ENCODE measurements at places on chromosomes 3 and 15.

- no peak for DNase-seq
Observed at GRCh38 chr3:96266395-96267190, 547.8 kb upstream of the EPHA6 start.

DNA sequence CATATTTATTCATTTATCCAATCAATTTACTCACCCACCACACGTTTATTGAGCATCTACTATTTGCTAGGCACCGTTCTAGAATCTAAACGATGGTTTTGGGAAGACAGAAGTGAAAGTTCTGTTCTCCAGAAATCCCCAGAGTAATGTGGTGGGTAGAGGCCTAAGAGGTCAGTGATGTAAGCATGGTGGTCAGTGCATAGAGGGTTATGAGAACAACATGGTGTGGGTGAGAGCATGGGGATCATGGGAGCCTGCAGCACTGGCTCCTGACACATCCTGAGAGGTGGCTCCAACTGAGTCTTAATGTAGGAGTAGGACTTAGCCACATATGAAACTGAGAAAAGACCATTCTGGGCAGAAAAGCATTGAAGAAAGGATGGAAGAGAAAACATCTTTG, 85.3 kb upstream of the TNFAIP8L3 start:
- no peak for DNase-seq

GRCh38 chr3:196660381-196661166, 21.1 kb downstream of the NRROS start:
- no peak for DNase-seq

- DNase-seq: no peak
Observed at GRCh38 chr3:139577909-139578308, 38.4 kb upstream of the RBP1 start.

- no peak for DNase-seq
Observed at GRCh38 chr3:157335233-157336076, 101.2 kb upstream of the PTX3 start.

GRCh38 chr3:195105389-195105788, 165.6 kb downstream of the XXYLT1 start:
- no peak for DNase-seq

DNA sequence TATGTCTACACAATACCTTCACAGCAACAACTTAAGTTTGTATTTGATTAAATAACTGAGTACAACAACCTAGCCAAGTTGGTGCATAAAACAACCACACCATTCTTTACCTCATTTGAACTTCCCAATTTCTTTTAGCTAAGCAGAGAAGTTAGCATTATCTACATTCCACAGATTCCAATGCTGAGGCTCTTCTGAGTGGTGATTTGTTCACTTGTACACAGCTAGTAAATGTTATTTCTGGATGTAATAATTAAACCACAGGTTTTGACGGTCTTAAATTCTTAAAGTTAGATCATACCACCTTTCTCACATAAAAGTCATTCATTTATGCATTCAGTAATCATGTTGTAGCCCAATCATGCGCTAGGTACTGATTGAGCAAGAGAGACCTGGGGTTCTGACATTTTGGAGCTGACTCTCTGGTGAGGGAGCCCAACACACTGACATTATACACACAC, 102.5 kb downstream of the SST start:
- DNase-seq: no peak

- DNase-seq: no peak
Observed at GRCh38 chr3:164791263-164791662, 287.0 kb downstream of the SI start.

GRCh38 chr15:65285291-65286068, 1.2 kb downstream of the PARP16 start:
- DNase-seq: no peak

- DNase-seq: no peak
Observed at GRCh38 chr15:85414495-85414894, 34.1 kb downstream of the AKAP13 start.

DNA sequence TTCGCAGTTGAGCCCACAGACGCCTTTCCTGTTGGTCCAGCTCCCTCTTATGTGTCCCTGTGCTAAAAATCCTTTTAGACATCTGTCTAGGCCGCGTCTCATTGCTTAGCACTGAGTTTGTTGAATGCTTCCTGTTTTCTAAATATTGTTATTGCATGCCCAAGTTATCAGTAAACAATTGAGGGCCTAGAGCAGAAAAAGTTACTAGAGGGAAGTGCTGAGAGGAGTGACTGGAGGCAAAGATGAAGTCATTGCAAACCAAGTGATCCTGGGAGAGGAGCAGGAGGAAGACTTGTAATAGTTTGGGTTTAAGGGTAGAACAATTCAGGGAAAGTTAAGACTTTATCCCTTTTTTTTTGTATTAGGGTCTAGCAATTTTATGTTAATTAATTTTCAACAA, 88.1 kb downstream of the DCUN1D1 start:
- no peak for DNase-seq

DNA sequence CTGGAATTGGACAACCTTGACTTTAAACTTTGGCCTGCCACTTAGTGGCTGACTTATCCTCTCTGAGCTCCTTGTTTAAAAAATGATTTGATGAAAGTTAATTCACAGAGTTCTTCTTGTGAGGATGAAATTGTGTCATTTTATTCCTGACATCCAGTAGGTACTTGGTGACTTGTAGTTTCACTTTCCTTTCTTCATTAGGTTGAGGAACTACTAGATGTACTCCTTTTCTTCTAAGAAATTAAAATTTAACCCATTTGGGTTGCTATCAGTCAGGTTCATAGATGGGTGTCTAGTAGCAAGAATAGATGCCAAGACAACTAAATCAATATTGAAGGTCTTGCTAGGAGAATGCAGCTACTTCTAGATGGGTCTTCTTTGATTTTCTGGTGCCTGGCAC, 5.2 kb downstream of the NR1D2 start:
- no peak for DNase-seq

DNA sequence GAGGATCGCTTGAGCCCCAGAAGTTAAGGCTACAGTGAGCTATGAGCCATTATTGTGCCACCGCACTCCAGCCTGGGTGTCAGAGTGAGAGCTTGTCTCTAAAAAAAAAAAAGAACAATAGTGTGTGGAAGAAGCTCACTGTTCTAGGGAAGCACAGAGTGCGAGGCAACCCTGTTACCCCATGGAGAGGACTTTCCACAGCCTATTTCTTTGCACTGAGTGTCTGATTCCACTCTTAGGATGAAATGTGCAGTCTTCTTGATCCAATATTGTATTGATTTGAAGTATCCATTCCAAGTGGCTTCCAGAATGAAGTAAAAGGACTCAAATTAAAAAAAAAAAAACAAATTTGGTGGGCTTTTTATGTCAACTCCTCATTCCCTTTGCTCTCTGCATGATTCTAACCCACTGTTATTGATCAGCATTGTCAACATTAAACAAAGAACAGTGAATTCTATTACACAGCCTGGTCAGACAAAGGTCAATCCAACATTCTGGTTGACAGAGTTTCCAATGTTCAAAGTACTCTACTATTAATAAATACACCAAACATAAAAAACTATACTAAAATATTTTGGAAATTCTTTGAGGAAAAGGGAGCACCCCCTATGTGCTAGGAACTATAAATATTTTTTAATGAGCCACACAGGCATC, 150.2 kb upstream of the PTPRG start:
- DNase-seq: no peak

DNA sequence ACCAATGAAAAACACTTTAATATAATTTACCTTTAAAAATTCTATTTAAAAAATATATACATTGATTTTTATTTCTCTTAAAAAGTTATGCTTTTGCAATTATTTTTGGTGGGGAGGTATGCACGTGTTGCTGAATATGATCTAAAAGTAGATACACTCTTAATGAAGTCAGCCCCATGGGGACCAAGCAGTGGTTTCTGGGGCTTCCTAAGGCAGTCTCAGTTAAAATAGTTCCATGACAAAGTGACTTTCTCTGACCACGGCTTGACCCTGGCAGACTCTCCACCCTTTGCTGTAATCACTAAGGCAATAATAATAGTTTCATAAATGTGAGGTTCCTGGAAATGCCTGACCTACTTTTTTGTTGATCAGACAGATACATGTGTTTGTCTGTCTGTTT, 50.4 kb downstream of the CCR4 start:
- no peak for DNase-seq

DNA sequence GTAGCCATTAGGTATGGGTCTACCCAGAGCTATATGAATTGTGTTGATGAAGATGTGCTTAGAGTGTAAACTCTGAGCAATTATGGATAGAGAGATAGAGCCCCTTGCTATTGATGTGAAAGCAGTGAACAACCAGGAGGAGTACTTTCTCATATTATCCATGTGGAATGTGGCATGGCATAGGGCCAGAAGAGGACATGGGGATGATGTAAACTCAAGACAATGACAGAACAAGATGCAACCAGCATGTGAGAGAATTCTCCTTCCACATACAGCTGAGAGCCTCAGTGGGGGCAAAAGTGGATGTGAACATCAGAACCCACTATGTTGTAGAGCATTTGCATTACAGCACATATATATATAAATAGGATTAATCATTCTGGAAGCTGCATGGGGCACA, 36.4 kb upstream of the BNC1 start:
- no peak for DNase-seq

DNA sequence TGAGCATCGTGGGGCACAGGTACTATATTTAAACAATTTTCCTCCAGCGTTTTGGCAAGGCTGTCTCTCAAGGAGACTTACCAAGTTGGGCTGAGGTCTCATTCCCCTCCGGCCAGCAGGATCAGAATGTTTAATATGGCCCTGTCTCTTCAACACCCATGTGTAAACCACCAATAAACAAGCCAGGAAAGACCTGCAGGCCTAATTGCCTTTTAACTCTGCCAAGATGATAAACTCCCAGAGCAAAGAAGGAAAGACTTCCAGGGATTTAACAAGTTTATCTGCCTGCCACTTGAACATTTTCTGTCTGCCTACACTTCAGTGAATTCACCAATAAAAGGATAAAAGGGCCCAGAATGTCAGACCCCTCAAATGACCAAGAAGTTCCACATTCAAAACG, 130.3 kb upstream of the WNT5A start:
- no peak for DNase-seq

GRCh38 chr3:110881069-110881468, 190.5 kb upstream of the NECTIN3 start:
- peak; percentile 30 for DNase-seq

DNA sequence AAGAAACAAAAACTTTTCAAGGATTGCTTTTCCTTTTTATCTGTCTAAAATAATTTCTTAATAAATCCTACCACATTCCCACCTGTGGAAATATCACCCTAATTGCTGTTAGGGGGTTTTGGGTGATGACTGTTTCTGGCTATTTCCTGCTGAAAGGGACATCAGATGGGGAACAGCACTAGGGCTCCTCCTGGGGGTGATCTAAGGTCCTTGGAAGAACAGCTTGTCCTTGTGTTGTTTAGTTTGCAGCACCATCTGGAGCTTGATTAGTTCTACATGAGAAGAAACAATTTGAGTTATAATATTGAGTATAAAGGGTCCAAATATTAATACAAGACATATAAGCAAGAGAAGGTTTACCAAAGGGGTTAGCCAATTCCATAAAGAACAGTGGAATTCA, 18.7 kb downstream of the OR5H15 start:
- no peak for DNase-seq

DNA sequence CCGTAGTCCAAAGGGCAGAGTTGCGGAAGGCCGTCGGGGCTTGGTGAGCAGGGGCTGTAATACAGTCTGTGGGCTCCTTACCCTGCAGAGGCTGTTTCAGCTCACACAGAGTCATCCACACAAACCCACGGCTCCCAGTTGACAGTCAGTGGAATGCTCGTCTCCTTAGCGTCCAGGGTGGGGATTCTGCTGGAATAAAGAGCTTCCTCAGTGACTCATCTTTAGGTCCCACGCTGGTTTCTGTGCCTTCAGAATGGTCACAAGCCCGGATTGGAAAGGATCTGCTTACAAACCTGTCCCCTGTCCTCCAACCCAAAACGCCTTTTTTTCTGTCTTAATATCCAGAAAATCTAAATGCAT, 201.3 kb upstream of the TPM1 start:
- no peak for DNase-seq

GRCh38 chr3:46095307-46095706, 68.0 kb upstream of the XCR1 start:
- no peak for DNase-seq

DNA sequence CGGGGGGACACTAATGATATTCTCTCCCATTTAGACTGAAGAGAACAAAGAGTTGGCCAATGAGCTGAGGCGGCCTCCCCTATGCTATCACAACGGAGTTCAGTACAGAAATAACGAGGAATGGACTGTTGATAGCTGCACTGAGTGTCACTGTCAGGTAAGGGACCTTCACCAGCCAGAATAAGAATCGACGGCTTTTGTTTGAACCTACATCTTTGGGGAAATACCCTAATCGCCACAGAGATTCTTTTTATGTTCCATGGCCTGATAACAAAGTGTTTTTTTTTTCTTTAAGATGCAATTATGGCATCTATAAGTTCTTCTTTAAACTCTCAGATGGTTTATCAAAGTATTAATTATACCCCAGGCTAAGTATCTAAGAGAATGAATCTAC, 3.4 kb downstream of the THBS1 start:
- no peak for DNase-seq

Measured in NCI-H748 treated with DMSO at 0.1 percent for 48 hours (cell line).